T-cell (primary cell): ENCODE measurements at places on chromosomes 3 and 15. TPM values are rescaled to one million over a fixed set of nuclear protein-coding genes. Genes with fewer than 3 reads are reported as not detected.

Gene EAF1
- 22.8 TPM for total RNA-seq

Gene ARGFX
- total RNA-seq: not detected

Gene MUC13
- total RNA-seq: 0.18 TPM

Gene GOLGA8M
- 2.2 TPM for total RNA-seq

Gene ZPLD1
- not detected for total RNA-seq

Gene AMIGO3
- 0.26 TPM for total RNA-seq

Gene SLC9C1
- not detected for total RNA-seq

DNA sequence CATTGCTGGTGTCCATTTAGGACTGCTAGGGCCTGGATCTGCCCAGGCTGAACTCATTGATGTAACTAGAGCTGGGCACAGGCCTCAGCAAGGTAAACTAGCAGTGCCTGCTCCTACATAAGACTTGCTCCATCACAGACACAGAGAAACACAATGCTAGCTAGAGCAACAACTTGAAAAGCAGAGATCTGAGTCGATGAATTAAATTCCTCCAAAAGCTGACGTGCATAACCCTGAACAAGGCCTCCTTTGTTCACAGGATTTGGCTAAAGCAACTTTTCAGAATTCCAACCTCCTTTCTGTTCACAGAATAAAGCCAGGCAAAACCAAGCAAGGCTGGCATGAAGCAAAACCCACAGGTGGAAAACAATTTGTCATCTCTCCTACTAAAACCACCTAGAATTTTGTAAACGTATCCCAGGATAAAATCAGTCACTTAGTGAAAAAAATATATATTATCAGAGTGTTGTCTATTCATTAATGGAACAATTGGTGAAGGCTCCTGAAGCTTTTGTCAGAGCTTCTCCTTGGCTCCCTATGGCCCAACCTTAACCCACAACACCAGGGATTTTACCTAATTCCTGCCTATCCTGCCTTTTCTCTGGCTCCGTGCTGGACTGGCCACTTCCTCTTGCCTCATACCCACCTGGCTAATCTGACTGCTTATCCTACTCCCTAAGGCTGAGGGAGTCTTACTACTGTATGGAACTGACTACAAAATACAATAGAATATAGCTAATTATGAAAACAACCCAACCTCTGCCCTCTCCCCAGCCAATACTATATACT is 39.9 kb downstream of the PLCH1 start:
- no peak for DNase-seq
- H3K27ac ChIP-seq: no peak overlapping the region
- H3K36me3 ChIP-seq: no peaks in the 10 kb centered on the region
- no peaks in the 10 kb centered on the region for H3K27me3 ChIP-seq
- H3K4me3 ChIP-seq: no peak overlapping the region

DNA sequence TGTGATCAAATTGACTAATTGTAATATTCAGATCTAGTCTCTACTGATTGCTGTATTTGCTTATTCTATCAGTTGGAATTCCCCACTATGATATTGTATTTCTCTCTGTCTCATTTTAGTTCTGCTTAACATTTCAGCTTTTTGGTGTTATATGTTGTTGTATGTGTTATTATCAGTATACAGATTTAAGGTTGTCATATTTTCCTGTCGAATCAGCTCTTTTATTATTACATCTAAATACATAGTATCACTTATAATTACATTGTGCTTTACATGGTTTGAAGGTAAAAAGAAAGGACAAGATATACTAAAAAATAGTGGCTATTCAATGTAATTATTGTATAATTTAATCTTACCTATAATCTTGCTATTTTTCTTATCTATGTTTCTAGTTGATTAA is 207.3 kb downstream of the LRTM1 start:
- no peak overlapping the region for H3K27ac ChIP-seq
- H3K27me3 ChIP-seq: peaks cover 3% of the 10 kb centered on the region
- H3K4me1 ChIP-seq: no peaks in the 10 kb centered on the region

DNA sequence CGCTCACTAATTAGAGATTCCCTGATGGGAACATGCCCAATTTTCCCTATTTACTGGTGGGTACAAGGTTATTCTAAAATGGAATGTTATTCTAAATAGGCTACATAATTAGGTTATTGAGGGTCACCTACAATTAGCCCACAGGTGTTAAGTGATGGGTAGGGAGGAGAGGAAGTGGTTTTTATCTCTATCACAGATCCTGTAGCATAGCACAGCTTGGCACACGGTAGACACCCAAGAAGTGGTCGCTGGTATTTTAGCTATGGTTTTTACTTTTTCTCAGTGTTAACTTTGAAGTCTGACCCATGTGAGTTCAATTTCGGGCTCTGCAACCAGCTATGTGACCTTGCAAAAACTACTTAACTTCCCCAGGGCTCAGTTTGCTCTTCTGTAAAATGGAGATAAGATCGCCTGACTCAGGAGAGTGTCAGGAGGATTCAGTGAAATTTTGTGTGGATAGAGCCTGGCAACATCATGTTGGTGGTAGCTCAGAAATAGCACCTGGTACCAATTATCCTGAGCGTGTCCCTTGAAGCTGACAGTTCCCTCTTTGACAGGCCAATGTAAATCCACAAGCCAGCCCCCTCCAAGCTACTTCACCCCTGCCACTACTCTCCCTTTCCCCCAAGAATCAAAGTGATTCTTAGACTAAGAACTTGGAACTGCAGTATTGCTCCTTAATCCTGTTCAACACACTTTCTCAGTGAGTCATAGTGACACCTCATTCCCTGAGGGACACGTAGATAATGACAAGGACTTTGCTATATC is 8.7 kb upstream of the LMCD1 start:
- no peaks in the 10 kb centered on the region for H3K36me3 ChIP-seq
- H3K4me3 ChIP-seq: no peak overlapping the region
- H3K4me1 ChIP-seq: no peaks in the 10 kb centered on the region
- H3K27me3 ChIP-seq: peaks cover 6% of the 10 kb centered on the region

- no peak overlapping the region for H3K4me3 ChIP-seq
- H3K27ac ChIP-seq: no peak overlapping the region
- H3K36me3 ChIP-seq: no peaks in the 10 kb centered on the region
- no peaks in the 10 kb centered on the region for H3K4me1 ChIP-seq
- no peaks in the 10 kb centered on the region for H3K27me3 ChIP-seq
- DNase-seq: no peak
Measured at GRCh38 chr3:156898296-156898880, 72.2 kb downstream of the LEKR1 start.

DNA sequence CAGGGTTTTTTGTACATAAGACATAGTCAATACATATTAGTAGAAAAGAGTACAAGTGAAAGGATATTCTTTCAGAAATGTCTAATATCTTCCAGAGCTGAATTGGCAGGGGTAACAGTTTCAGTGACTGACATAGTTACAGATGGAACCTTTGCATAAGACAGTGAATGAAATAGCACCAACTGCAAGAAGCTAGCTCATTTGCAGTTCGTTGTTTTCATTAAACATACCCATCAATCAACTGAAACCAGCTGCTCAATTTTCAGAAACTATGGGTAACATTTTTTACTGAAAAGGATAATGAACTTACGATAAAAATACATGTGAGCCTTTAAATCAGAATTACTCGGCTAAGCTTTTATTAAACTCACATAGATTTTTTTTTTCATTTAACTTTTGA is 93.9 kb upstream of the EPHA3 start:
- no peaks in the 10 kb centered on the region for H3K4me1 ChIP-seq
- no peak for DNase-seq
- H3K36me3 ChIP-seq: no peaks in the 10 kb centered on the region
- H3K27me3 ChIP-seq: no peaks in the 10 kb centered on the region
- no peak overlapping the region for H3K27ac ChIP-seq

- H3K27ac ChIP-seq: no peak overlapping the region
- no peak for DNase-seq
- no peaks in the 10 kb centered on the region for H3K36me3 ChIP-seq
- no peak overlapping the region for H3K4me3 ChIP-seq
- H3K27me3 ChIP-seq: no peaks in the 10 kb centered on the region
Measured at GRCh38 chr3:154684021-154684420, 254.0 kb upstream of the GPR149 start.

- DNase-seq: no peak
- peaks cover 5% of the 10 kb centered on the region for H3K4me1 ChIP-seq
- no peak overlapping the region for H3K27ac ChIP-seq
- no peaks in the 10 kb centered on the region for H3K36me3 ChIP-seq
- no peak overlapping the region for H3K4me3 ChIP-seq
- peaks cover 2% of the 10 kb centered on the region for H3K27me3 ChIP-seq
Measured at GRCh38 chr3:58190291-58190690, 20.5 kb downstream of the DNASE1L3 start.

GRCh38 chr15:70853973-70854665 is at the start of gene LARP6:
Gene LARP6 (minus strand): TSS chr15:70854157. CDS start chr15:70854088, 69 bp downstream.
- H3K27ac ChIP-seq: no peak within 1 kb of the TSS
- H3K27me3 ChIP-seq: peaks cover 46% of the 10 kb centered on the region
- no peaks in the 10 kb centered on the region for H3K4me1 ChIP-seq
- H3K36me3 ChIP-seq: no peaks in the 10 kb centered on the region
- peak within 1 kb of the TSS; percentile 42 for H3K4me3 ChIP-seq

DNA sequence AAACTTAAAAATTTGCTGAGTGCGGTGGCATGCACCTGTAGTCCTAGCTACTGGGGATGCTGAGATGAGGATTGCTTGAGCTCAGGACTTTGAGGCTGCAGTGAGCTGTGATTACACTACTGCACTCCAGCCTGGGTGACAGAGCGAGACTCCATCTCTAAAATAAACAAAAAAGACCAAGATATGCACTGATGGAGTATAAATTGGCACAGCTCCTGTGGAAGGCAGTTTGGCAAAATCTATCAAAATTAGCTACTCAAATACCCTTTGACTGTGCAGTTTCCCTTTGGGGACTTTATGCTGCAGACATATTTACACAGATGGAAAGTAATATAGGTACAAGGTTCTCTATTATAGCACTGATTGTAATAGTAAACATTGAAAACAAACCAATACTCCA is 18.1 kb upstream of the U2SURP start:
- no peaks in the 10 kb centered on the region for H3K4me1 ChIP-seq
- H3K36me3 ChIP-seq: no peaks in the 10 kb centered on the region
- no peak overlapping the region for H3K4me3 ChIP-seq
- H3K27ac ChIP-seq: no peak overlapping the region
- peaks cover 6% of the 10 kb centered on the region for H3K27me3 ChIP-seq

GRCh38 chr15:52706091-52706490 is 26.9 kb upstream of the ATOSA start:
- no peak for DNase-seq
- H3K27ac ChIP-seq: no peak overlapping the region
- H3K36me3 ChIP-seq: no peaks in the 10 kb centered on the region

DNA sequence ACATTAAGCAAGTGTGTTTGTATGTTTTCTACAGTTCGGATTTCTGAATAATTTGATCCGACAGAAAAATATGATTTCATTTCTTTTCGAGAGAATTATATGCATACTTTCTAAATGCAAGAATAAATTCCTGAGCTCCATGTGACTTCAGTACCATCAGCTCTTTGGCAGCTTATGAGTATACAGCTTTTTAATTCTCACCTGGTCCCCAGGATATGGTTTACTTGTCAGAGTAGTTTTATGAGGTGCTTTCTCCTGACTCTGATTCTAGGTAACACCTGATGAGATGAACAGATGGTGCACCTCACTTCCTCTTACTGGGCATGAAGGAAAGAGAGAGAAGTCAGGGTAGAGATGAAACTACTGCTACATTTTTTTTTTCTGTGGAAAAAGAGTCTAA is 3.1 kb downstream of the HGD start:
- no peaks in the 10 kb centered on the region for H3K4me1 ChIP-seq
- no peaks in the 10 kb centered on the region for H3K27me3 ChIP-seq
- H3K4me3 ChIP-seq: no peak overlapping the region

GRCh38 chr3:170488802-170489201 is 70.1 kb downstream of the CLDN11 start:
- no peaks in the 10 kb centered on the region for H3K36me3 ChIP-seq
- no peak overlapping the region for H3K27ac ChIP-seq
- no peak for DNase-seq
- peaks cover 7% of the 10 kb centered on the region for H3K27me3 ChIP-seq
- H3K4me3 ChIP-seq: no peak overlapping the region

GRCh38 chr15:75801859-75802593 is 41.2 kb upstream of the UBE2Q2 start:
- no peak overlapping the region for H3K4me3 ChIP-seq
- peak; percentile 67 for DNase-seq
- H3K4me1 ChIP-seq: peaks cover 9% of the 10 kb centered on the region
- H3K27ac ChIP-seq: no peak overlapping the region
- H3K36me3 ChIP-seq: no peaks in the 10 kb centered on the region

DNA sequence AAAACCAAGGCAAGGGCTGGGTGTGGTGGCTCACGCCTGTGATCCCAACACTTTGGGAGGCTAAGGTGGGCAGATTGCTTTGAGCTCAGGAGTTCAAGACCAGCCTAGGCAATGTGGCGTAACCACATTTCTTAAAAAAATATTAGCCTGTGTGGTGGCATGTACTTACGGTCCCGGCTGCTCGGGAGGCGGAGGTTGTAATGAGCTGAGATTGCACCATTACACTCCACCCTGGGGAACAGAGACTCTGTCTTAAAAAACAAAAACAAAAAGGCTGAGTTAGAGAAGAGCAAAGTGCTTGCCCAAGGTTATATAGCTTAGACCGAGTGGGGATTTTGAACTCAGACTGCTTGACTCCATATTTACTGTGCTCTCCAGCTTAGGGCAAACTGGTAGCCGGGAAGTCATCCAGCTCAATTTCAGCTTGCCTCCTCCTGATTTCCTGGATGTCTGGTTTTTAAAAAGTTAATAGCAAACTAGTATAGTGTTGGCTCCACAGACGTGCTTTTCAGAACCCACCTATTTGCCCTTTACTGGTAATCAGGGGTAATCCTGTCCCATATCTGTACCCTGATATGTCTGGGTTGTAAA is 138.9 kb downstream of the CACNA1D start:
- DNase-seq: no peak
- no peaks in the 10 kb centered on the region for H3K36me3 ChIP-seq
- H3K4me3 ChIP-seq: no peak overlapping the region
- H3K27me3 ChIP-seq: peaks cover 2% of the 10 kb centered on the region
- no peak overlapping the region for H3K27ac ChIP-seq
- no peaks in the 10 kb centered on the region for H3K4me1 ChIP-seq

DNA sequence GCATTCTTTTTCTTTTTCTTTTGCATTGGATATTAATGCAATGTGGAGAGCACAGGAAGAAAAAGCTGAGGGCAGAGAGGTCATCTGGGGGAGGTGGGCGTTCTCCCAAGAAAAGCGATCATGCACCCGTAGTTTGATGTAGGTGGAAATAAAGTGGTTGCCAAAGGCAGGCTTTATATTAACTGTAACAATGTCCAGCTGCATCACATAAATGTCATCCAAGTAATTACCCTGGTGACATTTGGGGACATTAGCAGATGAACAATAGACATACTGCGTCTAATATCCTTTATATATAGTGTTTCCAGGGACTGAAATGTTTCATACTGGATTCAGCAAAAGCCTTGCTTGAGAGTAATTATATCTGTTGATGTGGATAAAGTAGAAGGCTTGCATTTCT is 135.5 kb downstream of the CNTN6 start:
- DNase-seq: no peak
- no peak overlapping the region for H3K27ac ChIP-seq
- no peaks in the 10 kb centered on the region for H3K27me3 ChIP-seq
- no peaks in the 10 kb centered on the region for H3K36me3 ChIP-seq
- H3K4me1 ChIP-seq: no peaks in the 10 kb centered on the region
